ENCODE measurements at places on chromosomes 13 and 19. TPM values are rescaled to one million over a fixed set of nuclear protein-coding genes. Genes with fewer than 3 reads are reported as not detected.

- no peak for DNase-seq
Measured at GRCh38 chr13:112806739-112807652, 117.2 kb downstream of the ATP11A start.

GRCh38 chr13:83753912-83754624, 128.2 kb downstream of the SLITRK1 start:
- DNase-seq: no peak

- DNase-seq: no peak
Measured at GRCh38 chr19:49981603-49982593, 20.9 kb upstream of the SIGLEC11 start.

- DNase-seq: no peak
Measured at GRCh38 chr19:37930416-37930815, 23.4 kb downstream of the SIPA1L3 start.

- no peak for DNase-seq
Measured at GRCh38 chr19:4844348-4845179, 13.1 kb upstream of the TICAM1 start.

GRCh38 chr13:98216135-98216565, 39.1 kb upstream of the RNF113B start:
- DNase-seq: no peak

GRCh38 chr19:18478545-18479311, 40.8 kb upstream of the ISYNA1 start:
- no peak for DNase-seq

DNA sequence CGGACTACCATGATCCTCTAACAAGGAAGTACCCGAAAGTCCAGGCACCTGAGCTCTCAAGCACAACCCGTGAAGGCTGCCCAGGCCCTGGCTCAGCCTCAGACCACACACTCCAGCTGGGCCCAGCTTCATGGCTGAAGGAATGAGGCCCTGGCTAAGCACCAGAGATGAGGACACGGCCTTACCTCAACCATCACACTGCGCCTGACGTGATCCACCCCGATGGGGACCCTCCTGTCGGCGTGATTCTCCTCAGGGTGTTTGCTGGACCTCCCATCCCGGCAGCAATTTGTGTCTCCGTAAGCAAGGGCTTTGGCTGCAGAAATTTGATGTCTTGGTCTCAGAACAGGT, 56.5 kb downstream of the F2RL3 start:
- no peak for DNase-seq

DNA sequence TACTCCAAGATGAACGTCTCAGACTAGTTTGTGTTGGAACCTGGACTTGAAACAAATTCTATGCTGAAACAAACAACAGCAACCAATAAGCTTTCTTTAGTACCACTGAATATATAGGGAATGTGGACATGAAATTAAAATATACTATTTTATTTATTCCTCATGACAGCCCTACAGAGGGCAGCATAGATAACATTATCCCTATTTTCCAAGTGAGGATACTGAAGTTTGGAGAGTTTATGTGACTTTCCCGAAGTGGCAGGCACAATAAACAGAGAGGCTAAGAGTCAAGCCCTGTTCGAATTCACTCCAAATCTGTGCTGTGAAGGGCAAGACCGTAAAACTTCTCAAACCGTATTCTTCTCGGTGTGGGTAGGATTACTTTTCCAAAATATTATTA, 509.9 kb upstream of the GPC6 start:
- DNase-seq: no peak

DNA sequence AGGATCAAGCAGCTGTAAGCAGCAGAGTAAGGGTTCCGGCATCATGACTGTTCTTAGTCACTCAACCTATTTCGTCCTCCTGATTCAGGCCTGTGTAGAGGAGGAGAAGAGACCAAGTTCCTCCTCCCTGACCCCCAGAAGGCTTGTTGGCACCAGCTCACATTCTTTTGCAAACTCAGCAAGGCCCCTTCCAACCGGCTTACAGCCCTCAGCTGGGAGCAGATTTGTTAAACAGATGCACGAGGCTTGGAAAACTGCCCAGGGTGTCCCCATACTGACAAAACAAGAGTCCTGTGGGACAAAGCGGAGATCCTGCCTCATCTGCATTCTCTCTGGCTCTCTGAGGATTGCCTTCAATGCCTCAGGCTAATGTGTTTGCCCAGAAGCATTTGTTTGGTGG, 113.2 kb upstream of the SOX21 start:
- DNase-seq: no peak

- no peak for DNase-seq
Measured at GRCh38 chr19:15260939-15261338, 28.7 kb upstream of the EPHX3 start.

DNA sequence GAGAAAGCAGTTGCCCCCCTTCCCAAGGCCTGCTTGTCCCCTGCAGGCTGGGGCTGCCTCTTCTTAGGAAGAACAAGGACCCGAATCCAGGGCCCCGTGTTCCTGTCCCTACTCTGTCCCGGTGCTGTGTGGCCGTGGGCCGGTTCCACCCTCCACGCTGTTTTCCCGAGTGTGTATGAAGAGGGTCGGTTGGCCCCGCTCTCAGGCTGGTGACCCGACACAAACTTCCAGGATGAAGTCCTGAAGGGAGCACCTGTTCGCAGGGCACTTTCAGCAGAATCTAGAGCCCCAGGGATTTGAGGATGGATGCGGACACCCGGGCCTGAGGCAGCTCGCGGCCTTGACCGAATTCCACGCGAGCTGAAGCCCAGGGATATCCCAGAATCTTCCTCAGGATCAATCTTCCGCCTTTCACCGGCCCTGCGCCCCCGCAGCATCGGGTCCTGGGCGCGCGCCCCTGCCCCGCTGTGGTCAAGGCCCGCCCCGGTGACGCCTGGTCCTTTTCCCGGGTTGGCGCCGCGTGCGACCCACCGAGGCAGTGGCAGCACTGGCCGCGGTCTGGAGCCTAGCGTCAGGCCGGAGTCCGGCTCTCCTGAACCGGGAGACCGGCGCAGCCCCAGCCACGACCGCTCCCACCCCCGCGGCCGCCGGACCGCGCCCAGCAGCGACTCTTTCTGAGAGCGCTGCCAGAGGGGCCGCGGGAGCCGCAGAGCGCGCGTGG, 528 bp upstream of the CHST8 start:
- DNase-seq: no peak

GRCh38 chr13:26220575-26220974, 1.5 kb downstream of the RNF6 start:
- DNase-seq: no peak

- DNase-seq: peak; percentile 85
Measured at GRCh38 chr19:13839130-13839937, 37.6 kb upstream of the NANOS3 start.

GRCh38 chr19:12596927-12597548, 13.6 kb downstream of the ZNF490 start:
- no peak for DNase-seq

- no peak for DNase-seq
Measured at GRCh38 chr19:16821081-16821480, 8.1 kb upstream of the SIN3B start.

GRCh38 chr13:70162141-70162540, 53.9 kb upstream of the KLHL1 start:
- no peak for DNase-seq

DNA sequence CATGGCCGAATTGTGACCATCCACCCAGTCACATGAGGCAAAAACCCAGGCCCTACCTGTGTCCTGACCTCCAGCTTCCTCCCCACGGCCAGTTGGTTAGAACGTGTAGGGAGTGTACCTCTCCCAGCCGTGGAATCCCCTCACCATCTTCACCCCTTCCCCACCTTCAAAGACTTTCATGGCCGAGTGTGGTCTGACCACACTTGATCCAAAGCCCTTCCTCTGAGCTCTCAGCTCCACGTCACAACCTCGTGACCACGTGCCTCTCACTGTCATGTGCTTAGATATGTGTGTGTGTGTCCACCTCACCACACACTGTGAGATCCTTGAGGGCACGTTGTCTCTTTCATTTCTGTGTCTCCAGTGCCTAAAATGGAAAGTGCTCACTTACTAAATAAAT, 48.6 kb upstream of the UBE2L5 start:
- peak; percentile 47 for DNase-seq

DNA sequence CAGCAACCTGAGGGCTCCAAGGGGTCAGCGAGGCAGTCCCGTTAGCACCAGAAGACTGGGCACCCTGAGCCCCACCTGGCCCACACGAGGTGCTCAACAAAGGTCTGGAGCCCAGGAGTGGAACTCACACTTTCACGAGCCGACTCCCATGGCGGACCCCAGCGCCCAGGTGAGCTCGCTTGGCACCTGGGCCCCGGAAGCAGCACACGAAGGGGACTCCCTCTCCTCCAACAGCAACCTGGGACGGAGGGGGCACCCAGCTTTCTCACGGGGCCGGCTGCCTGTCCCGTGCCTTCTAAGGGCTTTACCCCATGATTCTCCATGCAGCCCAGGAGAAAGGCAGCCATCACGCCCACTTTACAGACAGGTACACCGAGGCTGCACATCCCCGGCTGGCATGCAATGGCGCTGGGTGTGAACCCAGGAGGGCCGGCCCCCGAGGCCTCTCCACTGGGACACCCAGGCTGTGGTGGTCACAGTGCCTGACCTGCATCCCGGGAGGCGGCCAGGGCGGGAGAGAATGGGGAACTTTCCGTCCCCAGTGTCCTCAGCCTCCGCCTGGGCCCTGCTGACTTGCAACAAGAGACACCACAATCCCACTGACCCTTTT, 5.0 kb downstream of the PIP5K1C start:
- DNase-seq: no peak

DNA sequence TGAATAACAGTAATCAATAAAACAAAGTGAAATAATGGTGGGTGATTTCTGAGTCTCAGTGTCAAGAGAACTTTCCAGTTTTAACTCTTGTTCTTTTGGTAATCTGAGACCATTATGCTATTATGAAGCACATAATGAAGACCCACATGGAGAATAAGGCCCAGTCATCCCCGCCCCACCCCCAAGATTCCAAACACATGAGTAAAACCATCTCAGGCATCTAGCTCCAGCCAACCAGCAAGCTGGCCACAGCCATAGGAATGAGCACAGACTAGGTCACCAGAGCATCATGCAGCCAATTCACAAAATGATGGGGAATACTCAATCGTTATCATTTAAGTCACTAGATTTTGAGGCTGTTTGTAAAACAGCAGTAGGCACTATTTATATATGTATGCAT, 1769.0 kb upstream of the PCDH20 start:
- no peak for DNase-seq

GRCh38 chr13:25379011-25379410, 7.2 kb downstream of the ATP8A2 start:
- no peak for DNase-seq

DNA sequence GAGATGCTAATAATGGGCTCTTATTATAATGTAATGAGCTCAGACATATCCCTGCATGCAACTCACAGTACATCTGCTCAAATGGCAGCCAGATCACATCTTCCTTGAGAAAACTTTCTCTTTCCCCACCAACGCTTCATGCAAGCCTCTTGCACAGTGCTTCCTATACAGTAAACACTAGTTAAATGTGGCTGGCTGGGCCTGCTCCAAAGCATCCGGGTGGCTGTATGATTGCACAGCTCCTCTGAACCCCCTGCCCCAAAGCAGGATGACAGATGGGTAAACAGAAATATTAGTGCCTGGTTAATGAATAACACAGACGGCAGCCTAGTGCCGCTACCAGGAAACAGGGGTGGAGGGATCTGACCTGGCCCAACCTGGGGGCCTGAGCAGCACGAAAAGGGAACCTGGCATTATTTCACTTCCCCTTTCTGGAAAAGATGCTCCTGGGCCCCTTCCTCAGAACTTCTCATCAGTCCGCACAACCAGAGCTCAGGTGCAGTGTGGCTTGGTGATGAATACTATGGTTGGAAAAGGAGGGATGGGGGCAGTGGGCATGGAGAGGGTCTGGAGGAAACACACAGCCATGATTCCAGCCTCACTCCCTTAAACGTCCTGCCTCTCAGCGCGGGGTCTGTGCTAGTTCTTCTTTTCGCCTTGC, 10.8 kb downstream of the FFAR2 start:
- DNase-seq: no peak

DNA sequence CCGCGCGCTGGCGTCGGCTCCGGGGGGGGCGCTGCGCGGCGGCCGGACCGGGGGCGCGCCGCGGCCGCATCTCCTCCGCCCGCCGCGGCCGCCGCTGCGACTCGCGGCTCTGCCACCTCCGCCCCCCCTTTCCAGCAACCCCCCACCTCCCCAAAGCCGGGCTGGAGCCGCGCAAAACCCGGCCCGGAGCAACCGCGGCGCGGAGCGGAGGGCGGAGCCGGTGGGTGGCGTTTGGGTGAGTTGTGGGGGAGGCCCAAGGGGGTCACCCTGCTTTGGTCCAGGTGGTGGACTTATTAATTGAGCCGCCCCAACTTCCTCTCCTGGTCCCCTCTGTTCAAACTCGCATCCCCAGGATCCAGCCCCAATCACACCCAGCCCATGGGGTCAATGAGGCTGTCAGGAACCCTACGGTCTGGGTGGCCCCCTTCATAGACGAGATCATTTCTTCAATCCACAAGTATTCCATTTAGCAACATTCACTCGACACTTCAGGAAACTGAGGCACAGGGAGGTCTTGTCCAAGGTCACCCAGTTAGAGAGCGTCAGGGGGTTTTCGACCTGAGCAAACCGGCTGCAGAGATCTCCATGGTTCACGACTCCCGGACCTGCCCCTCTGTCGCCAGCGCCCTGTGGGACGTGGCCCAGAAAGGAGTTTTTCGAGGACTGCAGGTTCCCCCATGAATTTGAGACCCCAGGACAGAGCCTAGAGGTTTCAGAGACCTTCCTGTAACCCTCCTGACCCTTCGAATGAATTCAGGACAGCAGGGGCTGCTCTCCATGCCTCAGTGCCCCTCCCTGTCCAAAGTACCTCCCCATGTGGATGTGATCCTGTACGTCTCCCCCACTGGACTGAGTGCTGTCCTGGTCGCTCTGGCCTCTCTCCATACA, 22.4 kb upstream of the SEMA6B start:
- DNase-seq: peak; percentile 56

DNA sequence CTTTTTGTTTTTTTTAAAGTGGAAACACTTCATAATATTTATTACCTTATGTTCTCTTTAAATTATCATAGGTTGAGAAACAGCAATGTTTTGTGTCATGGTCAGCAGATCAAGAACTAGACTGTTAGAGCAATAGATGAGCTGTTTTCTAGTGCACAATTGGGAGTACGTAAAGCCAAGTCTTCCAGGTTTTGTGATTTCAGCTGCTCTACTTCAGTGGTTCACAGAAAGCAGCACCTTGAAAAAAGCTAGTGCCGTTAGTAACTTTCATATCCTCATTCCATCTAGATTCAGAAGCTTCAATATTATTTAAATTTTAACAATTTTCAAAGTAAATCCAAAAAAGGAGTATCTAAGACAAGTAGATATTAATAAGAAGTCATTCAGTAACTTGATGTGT, 1.9 kb downstream of the GPR18 start:
- no peak for DNase-seq

KCTD12 gene
- total RNA-seq: 3.0 TPM

IZUMO2 gene
- total RNA-seq: not detected

ADAMTS10 gene
- total RNA-seq: 34.5 TPM

SULT2B1 gene
- total RNA-seq: not detected

USHBP1 gene
- 0.27 TPM for total RNA-seq

PTH2 gene
- total RNA-seq: not detected

FAM124A gene
- total RNA-seq: 0.27 TPM

B9D2 gene
- total RNA-seq: 26.4 TPM

CLASRP gene
- total RNA-seq: 39.0 TPM

MCEMP1 gene
- 0.27 TPM for total RNA-seq

RASGRP4 gene
- total RNA-seq: 23.4 TPM

SCAMP4 gene
- total RNA-seq: 42.8 TPM

CYP4F11 gene
- 0.27 TPM for total RNA-seq

All from hematopoietic multipotent progenitor cell (in vitro differentiated cells).